CD4-positive, CD25-positive, alpha-beta regulatory T cell (primary cell): ENCODE measurements at places on chromosomes 11 and 22. TPM values are rescaled to one million over a fixed set of nuclear protein-coding genes. Genes with fewer than 3 reads are reported as not detected.

Gene MICALL1
- polyA plus RNA-seq, result 1.8 TPM

Gene CST6
- not detected for polyA plus RNA-seq

Gene VPREB1
- polyA plus RNA-seq, result not detected

Gene NLRP14
- not detected for polyA plus RNA-seq

Gene FBXO7
- 180 TPM for polyA plus RNA-seq

Gene GAS2
- 4.7 TPM for polyA plus RNA-seq

Gene SPDYC
- not detected for polyA plus RNA-seq

Gene CREB3L1
- polyA plus RNA-seq, result not detected

Gene MYRF
- not detected for polyA plus RNA-seq

Gene SYTL2
- 6.8 TPM for polyA plus RNA-seq

Gene CNIH2
- polyA plus RNA-seq, result not detected

Gene GNAZ
- polyA plus RNA-seq, result 0.05 TPM

Gene OSM
- polyA plus RNA-seq, result 2.7 TPM

Gene OR2AT4
- not detected for polyA plus RNA-seq

Gene MMP10
- polyA plus RNA-seq, result not detected

Gene PPP1CA
- polyA plus RNA-seq, result 547 TPM

Gene RASSF10
- not detected for polyA plus RNA-seq

Gene EHBP1L1
- 9.4 TPM for polyA plus RNA-seq

Gene TTLL1
- polyA plus RNA-seq, result 8.1 TPM

Gene NF2
- 17.0 TPM for polyA plus RNA-seq

Gene PRRG4
- polyA plus RNA-seq, result not detected

Gene MS4A8
- not detected for polyA plus RNA-seq

Gene CEND1
- 0.67 TPM for polyA plus RNA-seq

Gene ZNF280B
- polyA plus RNA-seq, result 0.70 TPM
